SK-N-DZ (cell line): ENCODE measurements at places on chromosomes 7 and 10.

- DNase-seq: peak; percentile 30
Measured at GRCh38 chr10:117272195-117273076, 31.5 kb downstream of the SLC18A2 start.

DNA sequence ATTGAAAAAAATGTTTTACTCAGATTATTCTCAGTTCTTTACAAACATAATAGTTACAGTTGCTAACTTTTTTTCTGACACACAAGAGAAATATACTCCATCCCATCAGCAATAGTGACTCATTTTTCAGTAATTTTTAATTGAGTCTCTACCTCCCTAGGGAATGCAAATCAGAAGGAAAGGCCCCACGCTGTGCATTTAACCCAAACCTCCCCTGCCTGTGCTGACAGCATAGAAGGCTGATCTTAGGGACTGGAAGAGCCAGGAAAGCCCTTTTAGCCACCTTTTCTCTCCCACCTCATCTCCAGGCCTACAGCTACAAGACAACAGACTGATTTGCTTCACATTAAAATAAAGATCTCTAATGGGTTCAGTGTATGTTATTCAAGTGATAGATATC, 24.7 kb upstream of the PIK3CG start:
- DNase-seq: no peak

DNA sequence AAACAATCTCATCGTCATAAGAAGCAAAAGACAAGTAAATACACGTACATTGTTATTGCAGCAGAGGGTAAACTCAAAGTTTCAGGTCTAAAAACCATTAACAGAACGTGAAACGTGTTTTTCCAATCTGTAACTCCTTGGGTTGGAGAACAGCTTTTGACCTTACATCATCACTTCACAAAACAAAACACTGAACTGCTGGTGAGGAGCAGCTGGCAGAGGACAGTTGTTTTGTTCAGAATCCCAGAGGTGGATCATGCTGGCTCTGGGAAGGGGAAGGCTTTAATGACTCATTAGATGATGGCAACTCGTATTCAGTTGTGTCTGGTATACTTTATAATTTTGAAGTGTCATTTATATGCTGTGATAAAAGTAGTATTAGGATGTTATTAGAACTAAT, 923.0 kb upstream of the CELF2 start:
- DNase-seq: no peak

GRCh38 chr7:28591041-28591674, 178.8 kb downstream of the CREB5 start:
- DNase-seq: no peak

DNA sequence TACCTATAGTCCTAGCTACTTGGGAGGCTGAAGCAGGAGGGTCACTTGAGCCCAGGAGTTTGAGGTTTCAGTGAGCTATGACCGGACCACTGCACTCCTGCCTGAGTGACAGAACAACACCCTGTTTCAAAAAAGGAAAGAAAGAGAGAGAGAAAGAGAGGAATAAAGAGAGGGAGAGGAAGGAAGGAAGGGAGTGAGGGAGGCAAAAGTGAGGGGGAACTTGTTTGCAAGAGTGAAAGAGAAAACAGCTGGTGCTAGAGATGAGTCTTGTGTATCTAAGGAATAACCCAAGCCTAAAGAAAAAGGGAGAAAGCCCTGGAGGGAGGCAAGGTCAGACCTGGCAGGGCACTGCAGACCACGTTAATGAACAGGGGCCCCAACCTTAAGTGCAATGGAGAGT, 4.8 kb upstream of the NT5C2 start:
- DNase-seq: no peak

DNA sequence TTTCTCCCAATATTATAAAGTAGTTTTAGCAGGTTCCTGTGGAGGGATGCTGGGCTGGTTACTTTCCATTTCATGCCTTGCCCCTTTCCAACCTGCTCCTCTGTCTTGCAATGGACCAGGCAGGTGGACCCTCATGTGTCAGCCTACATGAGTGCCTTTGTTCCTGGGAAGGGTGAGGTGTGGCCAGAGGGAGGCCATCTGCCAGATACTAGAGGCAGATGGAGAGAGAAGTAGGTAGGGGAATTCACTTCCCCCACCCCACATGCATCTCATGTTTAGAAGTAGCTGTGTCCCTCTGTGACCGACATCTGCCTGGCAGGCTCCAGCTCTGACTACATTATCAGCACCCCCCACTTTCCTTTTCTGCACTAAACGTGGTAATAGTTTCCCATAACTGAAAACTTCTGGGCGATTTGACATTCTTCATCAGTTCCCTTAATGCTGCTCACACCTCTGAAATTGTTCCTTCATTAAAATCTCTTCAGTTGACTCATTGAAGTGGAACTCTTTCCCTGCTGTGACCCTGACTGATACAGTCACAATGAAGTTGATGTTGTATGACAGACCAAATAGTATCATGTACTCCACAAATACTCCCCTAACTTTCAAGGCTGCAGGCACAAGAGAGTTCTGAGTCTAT, 396.3 kb upstream of the FZD8 start:
- DNase-seq: no peak

DNA sequence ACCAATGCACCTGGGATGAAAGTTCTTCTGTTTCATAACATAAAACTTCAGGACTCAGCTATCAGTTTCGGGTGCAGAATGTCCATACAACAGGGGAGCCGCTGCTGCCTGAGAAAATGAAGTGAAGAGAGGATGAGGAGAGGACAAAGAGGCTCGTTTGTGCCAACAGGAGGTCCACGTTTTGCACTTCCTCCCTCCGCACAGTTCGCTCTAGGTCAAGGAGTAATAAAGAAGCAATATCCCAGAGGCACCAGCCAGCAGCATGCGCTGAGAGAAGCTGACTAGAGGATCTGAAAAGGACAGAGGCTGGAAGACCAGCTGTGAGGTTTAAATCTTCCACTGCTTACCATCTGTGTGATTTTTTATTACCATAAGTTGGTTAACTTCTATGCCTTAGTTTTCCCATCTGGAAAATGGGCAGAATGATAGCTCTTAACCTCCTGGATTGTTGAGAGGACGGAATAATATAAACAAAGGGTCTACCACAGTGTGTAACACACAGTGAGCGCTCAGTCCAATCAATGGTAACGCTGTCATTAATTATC, 709 bp downstream of the GPAM start:
- no peak for DNase-seq

DNA sequence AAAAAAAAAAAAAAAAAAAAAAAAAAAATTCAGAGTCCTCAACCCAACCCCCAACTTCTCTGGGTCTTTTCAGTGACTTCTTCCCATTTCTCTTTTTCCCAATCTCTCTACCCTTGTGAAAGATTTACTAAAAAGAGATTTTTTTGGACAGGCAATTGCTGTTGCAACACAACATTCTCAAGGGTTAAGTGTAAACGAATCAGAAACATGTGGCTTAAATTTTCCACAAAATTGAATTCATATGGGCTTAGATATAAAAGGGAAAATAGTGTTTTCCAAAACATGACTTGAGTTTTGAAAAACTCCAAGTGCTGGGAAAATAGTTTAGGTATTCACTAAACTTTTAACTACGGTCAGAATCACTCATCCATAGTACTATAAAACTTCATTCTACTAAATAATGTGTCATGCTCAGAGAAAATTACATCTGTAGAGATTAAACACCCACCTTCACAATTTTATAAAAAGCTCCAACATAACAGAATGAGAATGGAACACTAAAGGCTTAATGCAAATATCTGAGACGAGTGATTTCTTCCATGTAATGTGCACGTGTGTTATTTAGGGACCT, 643.1 kb downstream of the PARD3 start:
- DNase-seq: no peak

DNA sequence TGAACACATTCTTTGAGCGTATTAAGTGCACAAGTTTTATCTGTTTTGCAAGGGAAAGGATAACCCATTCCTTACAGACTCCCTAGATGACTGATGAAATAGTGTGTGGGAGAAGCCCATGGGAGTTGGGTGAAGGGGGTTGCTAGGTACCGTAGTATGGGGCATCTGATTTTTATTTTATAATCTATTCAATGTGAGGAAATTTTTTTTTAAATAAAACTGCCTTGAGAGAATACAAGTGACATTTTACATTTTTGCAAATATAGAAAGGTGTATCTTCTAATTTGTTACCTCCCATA, 1.4 kb downstream of the BTAF1 start:
- no peak for DNase-seq
